ENCODE measurements at places on chromosomes 16 and 17.

DNA sequence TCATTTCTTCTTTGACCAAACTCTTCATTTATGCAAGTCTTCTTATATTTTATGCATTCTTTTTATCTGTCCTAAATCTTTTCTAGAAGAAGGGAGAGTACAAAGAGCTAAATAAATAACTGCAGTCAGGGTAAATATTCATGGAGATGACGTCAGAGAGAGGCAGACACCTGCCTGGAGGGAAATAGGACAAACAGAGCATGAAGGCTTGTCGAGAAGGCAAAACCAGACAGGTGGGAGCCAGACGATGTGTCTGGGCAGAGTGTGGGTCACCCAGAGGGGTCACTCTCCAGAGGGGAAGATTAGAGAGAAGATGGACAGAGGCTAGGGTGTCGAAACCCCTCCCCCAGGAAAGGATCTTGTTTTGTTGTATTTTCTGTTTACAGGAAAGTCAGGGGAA is 78.3 kb upstream of the RPL38 start:
- H3K36me3 ChIP-seq = no peaks in the 10 kb centered on the region
- H3K4me1 ChIP-seq = no peaks in the 10 kb centered on the region
- no peak for DNase-seq
- no peak overlapping the region for H3K4me3 ChIP-seq

- no peaks in the 10 kb centered on the region for H3K27me3 ChIP-seq
- peaks cover 8% of the 10 kb centered on the region for H3K4me1 ChIP-seq
- H3K4me3 ChIP-seq = no peak overlapping the region
- H3K27ac ChIP-seq = no peak overlapping the region
These were observed 1.4 kb downstream of the SHISA6 start for GRCh38 chr17:11242411-11242810.

DNA sequence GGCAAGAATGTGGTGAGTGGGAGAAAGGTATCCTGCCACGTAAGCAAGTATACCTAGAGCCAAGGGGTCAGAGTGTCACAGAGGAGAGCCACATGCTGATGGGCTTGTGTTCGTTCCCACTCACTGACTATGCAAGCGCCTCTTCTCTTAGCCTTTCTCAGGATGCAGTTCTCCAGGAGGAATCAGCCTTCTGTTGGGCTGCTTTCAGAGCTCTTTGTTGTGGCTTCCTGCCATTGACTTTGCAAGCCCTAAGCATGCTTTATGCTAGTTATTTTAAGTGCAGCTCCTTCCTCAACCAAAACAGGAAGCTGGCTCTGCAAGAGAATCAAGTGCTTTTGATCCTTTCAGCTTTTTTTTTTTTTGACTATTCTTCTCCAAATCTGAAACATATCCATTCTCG is 66.6 kb downstream of the SIAH1 start:
- no peaks in the 10 kb centered on the region for H3K36me3 ChIP-seq
- H3K27ac ChIP-seq = no peak overlapping the region
- no peak overlapping the region for H3K4me3 ChIP-seq
- H3K4me1 ChIP-seq = peaks cover 5% of the 10 kb centered on the region
- H3K27me3 ChIP-seq = no peaks in the 10 kb centered on the region

DNA sequence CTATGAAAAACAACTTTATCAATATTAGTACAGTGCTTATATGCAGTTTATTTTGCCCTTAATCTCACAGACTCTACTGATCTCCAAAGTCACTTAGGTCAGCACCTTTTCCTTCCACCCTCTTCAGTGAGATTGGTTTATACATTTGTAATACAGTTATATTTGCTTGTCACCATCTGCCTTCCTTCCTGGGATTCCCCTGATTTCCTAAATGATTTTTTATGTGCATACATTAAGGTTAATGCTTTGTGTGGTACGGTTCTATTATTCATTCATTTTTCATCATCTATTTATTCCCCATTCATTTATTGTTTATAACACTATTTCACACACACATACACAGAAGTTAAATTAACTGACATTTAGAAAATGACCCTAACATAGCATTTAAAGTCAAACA is 419.8 kb upstream of the CDH11 start:
- no peak overlapping the region for H3K27ac ChIP-seq
- no peaks in the 10 kb centered on the region for H3K36me3 ChIP-seq
- H3K4me3 ChIP-seq = no peak overlapping the region
- no peak for DNase-seq
- H3K4me1 ChIP-seq = no peaks in the 10 kb centered on the region
- no peaks in the 10 kb centered on the region for H3K27me3 ChIP-seq

DNA sequence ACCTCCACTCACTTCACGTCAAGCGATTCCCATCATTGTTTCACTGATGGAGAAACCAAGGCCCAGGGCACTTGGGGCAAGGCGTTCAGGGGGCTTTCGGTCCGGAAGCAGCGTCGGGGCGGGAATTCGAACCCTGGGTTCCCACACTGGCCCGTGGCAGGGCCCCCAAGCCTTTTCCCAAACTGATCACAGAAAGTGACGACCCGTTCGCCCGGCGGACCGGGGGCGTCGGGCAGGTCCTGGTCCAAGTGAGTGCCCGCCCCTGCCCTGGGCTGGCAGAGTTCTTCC is 856 bp upstream of the MON1B start:
- H3K27ac ChIP-seq = peak overlapping the region; percentile 99
- H3K27me3 ChIP-seq = no peaks in the 10 kb centered on the region
- H3K4me1 ChIP-seq = no peaks in the 10 kb centered on the region
- DNase-seq = no peak

DNA sequence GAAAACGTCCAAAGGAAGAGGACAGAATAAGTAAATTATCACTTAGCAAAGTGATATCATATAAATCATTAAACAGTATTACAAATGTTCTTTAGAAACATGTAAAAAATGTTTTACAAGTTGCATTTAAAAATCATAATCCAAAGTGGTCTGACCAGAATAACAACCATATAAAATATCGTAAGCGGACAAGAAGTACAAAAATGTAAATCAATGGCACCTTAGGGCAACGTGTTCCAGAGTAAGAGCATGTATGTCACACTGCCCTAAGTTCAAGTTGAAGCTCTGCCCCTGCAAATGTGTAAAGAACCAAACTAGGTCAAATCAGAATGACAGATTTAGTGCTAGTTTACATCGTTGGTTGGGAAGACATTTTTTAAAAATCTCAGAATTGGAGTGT is 11.4 kb downstream of the USP31 start:
- DNase-seq = no peak
- H3K27me3 ChIP-seq = no peaks in the 10 kb centered on the region
- H3K4me1 ChIP-seq = peaks cover 24% of the 10 kb centered on the region
- H3K4me3 ChIP-seq = no peak overlapping the region
- H3K36me3 ChIP-seq = no peaks in the 10 kb centered on the region

- DNase-seq = no peak
- H3K4me1 ChIP-seq = no peaks in the 10 kb centered on the region
- H3K27ac ChIP-seq = no peak overlapping the region
- H3K36me3 ChIP-seq = peaks cover 100% of the 10 kb centered on the region
- H3K4me3 ChIP-seq = no peak overlapping the region
These were observed 12.4 kb downstream of the CCDC47 start for GRCh38 chr17:63760771-63761539.

GRCh38 chr17:82961366-82962162 is 117.8 kb upstream of the METRNL start:
- H3K27me3 ChIP-seq = no peaks in the 10 kb centered on the region
- H3K4me1 ChIP-seq = no peaks in the 10 kb centered on the region
- no peaks in the 10 kb centered on the region for H3K36me3 ChIP-seq
- no peak overlapping the region for H3K27ac ChIP-seq
- no peak overlapping the region for H3K4me3 ChIP-seq

DNA sequence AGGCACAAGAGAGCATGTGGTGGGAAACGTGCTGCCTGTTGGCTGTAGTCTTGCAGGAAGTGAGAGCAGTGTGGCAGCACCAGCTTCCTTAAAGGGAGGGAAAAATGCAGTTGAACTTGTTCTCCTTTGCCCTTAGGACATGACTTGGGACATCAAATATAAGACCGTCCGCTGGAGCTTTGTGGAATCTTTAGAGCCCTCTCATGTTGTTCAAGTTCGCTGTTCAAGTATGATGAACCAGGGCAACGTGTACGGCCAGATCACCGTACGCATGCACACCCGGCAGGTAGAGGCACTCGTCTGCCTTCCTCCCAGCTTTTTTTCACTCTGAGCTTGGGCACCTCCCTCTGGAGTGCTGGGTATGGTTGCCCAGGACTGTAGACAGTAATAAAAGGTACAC is 23.3 kb downstream of the GPR179 start:
- no peaks in the 10 kb centered on the region for H3K27me3 ChIP-seq
- no peak overlapping the region for H3K4me3 ChIP-seq
- H3K4me1 ChIP-seq = no peaks in the 10 kb centered on the region
- H3K36me3 ChIP-seq = peaks cover 71% of the 10 kb centered on the region

GRCh38 chr16:86575754-86576557 is 2.4 kb upstream of the FOXL1 start:
- DNase-seq = no peak
- H3K27ac ChIP-seq = peak overlapping the region; percentile 15
- no peaks in the 10 kb centered on the region for H3K36me3 ChIP-seq
- peaks cover 13% of the 10 kb centered on the region for H3K4me1 ChIP-seq
- H3K27me3 ChIP-seq = peaks cover 100% of the 10 kb centered on the region
- peak overlapping the region; percentile 43 for H3K4me3 ChIP-seq

GRCh38 chr17:51933647-51934046 is 224.9 kb downstream of the CA10 start:
- H3K27me3 ChIP-seq = no peaks in the 10 kb centered on the region
- H3K27ac ChIP-seq = no peak overlapping the region
- H3K4me1 ChIP-seq = no peaks in the 10 kb centered on the region
- DNase-seq = no peak
- no peaks in the 10 kb centered on the region for H3K36me3 ChIP-seq

GRCh38 chr17:17391668-17392370 is 85.0 kb upstream of the MED9 start:
- H3K27ac ChIP-seq = no peak overlapping the region
- H3K4me1 ChIP-seq = no peaks in the 10 kb centered on the region
- no peak for DNase-seq
- H3K4me3 ChIP-seq = no peak overlapping the region

DNA sequence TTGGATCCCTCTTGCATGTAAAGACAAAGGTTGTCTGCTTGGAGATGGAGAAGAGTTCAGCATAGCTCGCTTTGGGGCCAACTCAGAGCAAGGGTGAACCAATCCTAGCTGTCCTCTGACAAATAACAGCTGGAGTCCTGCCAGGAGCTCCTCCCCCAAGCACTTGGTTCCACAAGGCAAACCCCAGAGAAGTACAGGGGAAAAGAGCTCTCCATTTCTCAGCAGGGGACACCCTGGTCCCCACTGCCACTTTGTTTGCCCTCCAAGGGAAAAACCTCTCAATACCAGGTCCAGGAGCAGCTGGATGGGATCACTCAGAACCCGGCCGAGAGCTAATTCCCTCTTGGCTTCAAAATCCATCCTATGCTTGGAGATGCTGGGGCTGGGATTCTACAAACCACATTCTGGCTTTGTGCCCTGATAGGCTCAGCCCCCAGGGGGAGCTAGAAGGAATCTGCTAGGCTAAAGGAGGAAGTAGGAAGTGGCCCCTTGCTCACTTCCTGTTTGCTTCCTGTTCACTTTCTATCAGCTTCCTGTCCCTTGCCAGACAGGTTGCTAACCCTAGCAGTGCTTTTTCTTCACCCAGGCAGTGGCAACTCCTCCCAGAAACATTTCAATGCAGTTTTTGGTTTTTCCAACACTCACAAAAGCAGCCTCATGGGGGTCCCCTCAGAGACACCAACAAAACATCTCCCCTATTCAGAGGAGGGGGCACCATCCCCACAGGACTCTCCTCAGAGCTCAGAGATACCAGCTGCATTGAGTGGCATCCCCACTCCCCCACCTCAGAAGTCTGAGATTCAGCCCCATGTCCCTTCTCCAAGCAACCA is 30.7 kb downstream of the CDRT4 start:
- no peak overlapping the region for H3K4me3 ChIP-seq
- H3K4me1 ChIP-seq = peaks cover 19% of the 10 kb centered on the region
- H3K27ac ChIP-seq = no peak overlapping the region
- H3K36me3 ChIP-seq = peaks cover 9% of the 10 kb centered on the region
- H3K27me3 ChIP-seq = no peaks in the 10 kb centered on the region
- DNase-seq = no peak

GRCh38 chr17:40122136-40122998 is 596 bp downstream of the MSL1 start:
- H3K36me3 ChIP-seq = peaks cover 21% of the 10 kb centered on the region
- H3K27ac ChIP-seq = peak overlapping the region; percentile 98
- no peak for DNase-seq
- H3K4me1 ChIP-seq = peaks cover 7% of the 10 kb centered on the region

GRCh38 chr16:30741461-30741914 is 6.7 kb upstream of the PHKG2 start:
- peak overlapping the region; percentile 93 for H3K27ac ChIP-seq
- no peaks in the 10 kb centered on the region for H3K27me3 ChIP-seq
- peak overlapping the region; percentile 15 for H3K4me3 ChIP-seq
- H3K4me1 ChIP-seq = peaks cover 13% of the 10 kb centered on the region
- H3K36me3 ChIP-seq = peaks cover 71% of the 10 kb centered on the region

DNA sequence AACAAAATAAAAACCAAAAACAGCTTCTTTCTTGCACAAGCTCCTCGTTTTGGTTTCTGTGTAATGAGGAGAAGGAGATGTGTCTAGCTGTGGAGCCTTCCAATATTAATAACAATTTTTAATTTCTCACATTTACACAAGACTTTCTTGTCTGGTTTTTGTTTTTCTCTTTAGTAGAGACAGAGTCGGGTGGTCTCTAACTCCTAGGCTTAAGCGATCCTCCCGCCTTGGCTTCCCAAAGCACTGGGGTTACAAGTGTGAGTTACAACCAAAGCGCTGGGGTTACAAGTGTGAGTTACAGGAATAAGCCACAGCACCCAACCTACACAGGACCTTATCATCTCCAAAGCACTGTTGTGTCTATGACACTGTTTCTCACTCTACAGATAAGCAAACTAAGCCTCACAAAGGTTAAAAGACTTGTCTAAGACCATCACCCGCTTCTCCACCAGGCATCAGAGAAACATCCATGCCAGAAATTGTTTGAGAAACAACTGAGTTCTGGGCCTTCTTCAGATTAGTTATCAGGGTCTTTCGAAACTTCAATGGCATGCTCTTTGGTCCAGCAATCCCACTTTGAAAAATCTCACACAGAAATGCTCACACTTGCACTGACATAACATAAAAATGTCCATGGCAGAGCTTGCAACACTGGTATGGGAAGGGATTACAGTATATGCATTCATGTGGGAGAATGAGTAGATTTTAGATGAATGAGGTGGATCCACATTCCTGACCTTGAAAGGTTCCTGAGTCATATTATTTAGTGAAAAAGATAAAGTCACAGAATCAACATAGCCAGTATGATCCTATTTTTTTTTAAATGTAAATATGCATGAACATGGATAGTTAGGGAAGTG is 3.9 kb downstream of the ABAT start:
- no peak for DNase-seq
- H3K36me3 ChIP-seq = no peaks in the 10 kb centered on the region
- H3K27me3 ChIP-seq = no peaks in the 10 kb centered on the region
- H3K4me1 ChIP-seq = peaks cover 21% of the 10 kb centered on the region
- H3K4me3 ChIP-seq = no peak overlapping the region

GRCh38 chr17:55587608-55588139 is 76.4 kb upstream of the SMIM36 start:
- H3K36me3 ChIP-seq = no peaks in the 10 kb centered on the region
- H3K27ac ChIP-seq = peak overlapping the region; percentile 78
- peaks cover 6% of the 10 kb centered on the region for H3K4me1 ChIP-seq
